ENCODE measurements at places on chromosomes 2 and 18.

DNA sequence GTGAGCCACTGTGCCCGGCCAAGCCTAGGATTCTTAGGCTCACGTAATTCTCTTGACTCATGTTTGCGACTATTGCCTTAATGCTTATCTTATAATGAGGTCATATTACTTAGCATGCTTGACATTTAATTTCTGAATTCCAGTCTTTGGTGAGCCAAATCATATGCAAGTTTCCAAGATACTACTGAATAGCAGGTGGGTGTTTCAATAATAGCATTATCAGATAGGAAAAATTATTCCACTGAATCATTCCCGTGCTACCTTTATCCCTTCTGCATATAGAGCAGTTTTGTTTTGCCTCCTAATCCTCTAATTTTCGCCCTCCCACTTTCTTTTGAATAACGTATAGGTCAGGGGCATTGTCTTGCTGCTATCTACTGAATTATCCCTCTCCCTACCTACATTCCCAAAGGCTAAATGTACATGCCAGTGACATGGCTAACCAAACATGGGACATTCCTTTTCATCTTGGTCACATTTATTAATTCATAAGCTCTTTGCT lies 4.9 kb downstream of the DAW1 start:
- DNase-seq, result no peak

- DNase-seq, result no peak
These were observed 109.9 kb downstream of the TMEM131 start for GRCh38 chr2:97885841-97886240.

- DNase-seq, result no peak
These were observed 2.8 kb upstream of the LRRFIP1 start for GRCh38 chr2:237624565-237624964.

GRCh38 chr2:28071221-28071620 lies 180.7 kb downstream of the BABAM2 start:
- no peak for DNase-seq

DNA sequence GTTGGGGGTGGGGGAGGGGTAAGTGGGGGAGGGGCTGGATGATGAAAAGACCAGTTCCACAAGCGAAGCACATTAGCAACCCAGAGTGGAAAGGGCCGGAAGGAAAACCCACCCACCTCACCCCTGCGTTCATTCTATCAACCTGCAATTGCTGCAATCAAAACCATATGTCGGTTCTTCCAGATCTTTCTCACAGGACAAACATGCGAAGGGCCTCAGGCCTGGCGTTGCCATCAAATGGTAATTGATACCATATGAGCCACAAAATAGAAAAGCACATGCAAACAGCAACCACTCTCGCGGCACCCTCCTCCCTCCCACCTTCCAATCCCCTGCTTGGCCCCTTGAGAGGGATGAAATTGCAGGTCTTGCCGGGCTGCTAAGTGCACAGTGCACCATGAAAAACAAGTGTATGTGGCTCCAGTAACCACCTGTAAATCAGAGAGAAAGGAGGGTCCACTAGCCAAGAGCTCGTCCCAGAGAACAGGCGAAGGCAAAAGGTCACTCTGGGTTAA lies 287.5 kb downstream of the TCF4 start:
- no peak for DNase-seq

DNA sequence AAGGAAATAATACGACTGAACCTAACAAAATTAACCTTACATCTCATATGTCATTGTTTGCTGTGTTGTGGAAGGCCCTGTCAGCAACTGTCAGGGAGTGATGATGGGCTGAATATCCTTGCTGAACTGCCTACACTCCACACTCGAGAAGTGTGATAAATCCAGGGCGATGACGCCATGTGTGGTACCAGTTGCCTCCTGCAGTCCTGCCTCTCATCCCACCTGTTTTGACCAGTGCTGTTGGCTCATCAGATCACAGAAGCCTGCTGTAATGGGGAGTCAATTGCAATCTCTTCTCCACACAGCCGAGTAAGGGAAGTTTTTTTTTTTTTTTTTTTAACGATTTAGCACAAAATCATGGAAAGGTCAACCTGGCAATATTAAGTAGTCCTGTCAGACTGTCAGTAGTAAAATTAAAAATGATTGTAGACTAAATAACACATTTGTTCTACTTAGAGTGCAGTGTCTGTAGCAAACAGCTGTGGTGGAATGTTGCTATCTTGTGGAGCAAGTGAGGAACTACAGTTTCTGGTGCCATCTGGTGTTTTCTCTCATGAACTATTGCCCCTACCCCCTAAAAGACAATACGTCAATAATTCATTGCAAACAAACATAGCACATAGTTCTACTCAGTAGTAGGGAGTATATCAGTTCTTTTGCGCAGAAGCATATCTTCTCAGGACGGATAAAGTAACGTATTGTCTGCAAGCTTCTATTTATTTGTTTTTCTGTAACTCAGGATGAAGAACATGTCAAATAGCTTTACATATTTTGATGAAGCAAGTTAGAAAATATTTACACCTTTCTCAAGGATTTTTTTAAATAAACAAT lies 347.6 kb downstream of the CTNNA2 start:
- no peak for DNase-seq

- no peak for DNase-seq
These were observed 42.4 kb downstream of the SLC14A2 start for GRCh38 chr18:45657357-45658335.

GRCh38 chr2:205814039-205814364 lies 131.7 kb downstream of the NRP2 start:
- no peak for DNase-seq

DNA sequence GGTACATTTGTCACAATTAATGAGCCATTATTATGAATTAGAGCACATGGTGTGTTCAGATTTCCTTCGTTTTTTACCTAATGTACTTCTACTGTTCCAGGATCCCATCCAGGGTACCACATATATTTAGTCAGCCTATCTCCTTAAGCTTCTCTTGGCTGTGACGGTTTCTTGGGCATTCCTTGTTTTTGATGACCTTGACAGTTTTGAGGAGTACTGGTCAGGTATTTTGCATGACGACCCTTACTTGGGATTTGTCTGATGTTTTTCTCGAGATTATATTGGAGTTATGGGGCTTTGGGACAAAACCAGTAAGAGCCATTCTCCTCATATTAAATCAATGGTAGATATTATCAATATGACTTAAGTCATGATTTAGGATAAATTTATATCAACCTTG lies 10.2 kb upstream of the LRP2 start:
- DNase-seq, result no peak

GRCh38 chr18:68714366-68714711 lies 569 bp downstream of the TMX3 start:
- no peak for DNase-seq

GRCh38 chr2:237980751-237981150 lies 13.9 kb downstream of the UBE2F start:
- peak; percentile 59 for DNase-seq

GRCh38 chr2:85395912-85396475 lies 14.2 kb downstream of the CAPG start:
- no peak for DNase-seq

DNA sequence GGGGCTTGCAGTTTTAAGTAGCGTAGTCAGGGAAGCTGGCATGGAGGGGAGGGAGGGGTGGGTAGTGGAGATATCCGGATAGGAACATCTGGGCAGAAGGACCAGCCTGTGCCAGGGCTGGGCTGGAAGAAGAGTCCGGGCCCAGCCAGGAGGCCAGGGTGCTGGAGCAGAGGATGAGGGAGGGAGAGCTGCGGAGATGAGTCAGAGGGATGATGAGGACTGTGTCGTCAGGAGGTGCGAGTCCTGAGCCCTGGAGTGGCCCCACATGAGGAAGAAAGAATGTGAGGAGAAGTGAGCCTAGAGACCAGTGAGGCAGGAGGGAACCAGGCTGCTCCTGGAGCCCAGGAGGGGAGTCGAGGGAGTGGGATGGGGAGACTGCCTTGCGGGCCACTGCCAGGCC lies 82.4 kb downstream of the CTIF start:
- no peak for DNase-seq

DNA sequence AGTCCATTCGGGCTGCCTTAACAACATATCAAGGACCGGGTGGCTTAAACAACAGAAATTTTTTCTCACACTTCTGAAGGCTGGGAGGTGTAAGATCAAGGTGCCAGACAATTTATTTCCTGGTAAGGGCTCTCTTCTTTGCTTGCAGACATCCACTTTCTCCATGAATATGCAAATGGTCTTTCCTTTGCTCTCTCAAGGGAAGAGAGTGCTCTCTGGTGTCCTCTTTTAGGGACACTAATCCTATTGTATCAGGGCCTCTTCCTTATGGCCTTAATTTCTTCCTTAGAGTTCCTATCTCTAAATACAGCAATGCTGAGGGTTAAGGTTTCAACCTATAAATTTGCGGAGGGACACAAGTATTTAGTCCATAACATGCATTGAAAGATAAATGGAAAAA lies 770.8 kb downstream of the DSC3 start:
- no peak for DNase-seq

GRCh38 chr2:240900141-240900860 lies 4.3 kb upstream of the MAB21L4 start:
- no peak for DNase-seq

GRCh38 chr2:96342085-96342484 lies 6.5 kb downstream of the NCAPH start:
- DNase-seq, result peak; percentile 60

DNA sequence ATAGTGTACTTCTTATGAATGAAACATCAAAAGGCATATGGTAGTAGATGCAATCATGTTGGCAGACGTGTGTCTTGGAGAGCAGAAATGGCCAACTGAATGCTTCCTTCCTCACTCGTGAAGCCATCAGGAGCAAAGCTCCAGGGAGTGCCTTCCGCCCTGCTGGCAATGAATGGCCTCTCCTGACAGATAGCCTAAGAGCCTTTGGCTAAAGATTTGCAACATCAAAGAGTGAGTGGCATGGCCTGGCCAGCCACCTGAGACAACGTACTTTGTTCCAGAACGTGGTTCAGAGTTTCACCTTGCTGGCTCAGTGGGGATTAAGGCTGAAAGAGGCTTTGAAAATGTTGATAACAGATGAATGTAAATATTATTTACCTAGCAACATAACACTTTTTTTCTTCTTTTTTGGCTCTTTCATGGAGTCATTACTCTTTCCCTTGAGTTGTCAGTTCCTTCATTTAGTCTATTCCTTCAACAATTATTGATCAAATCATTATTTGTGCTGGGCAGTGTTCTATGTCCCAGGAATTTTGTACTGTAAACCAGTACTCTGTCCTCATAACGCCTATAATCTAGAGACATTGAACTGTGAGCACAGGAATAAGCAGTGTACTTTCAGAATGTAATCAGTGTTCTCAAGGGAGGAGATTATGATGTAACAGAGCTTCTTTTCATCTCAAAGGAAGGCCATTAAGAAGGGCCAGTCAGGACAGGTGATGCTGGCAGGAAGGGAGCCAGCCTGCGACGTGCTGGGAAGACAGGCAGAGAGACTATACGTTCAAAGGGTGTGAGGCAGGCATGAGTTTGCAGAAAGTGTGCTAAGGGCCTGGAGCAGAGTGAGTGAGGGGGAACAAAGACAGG lies 59.4 kb upstream of the SH3RF3 start:
- DNase-seq, result no peak
